ENCODE measurements at places on chromosomes 1 and 21.
A peak's percentile ranks its signal among the peaks of the same experiment; 100 is the strongest.

DNA sequence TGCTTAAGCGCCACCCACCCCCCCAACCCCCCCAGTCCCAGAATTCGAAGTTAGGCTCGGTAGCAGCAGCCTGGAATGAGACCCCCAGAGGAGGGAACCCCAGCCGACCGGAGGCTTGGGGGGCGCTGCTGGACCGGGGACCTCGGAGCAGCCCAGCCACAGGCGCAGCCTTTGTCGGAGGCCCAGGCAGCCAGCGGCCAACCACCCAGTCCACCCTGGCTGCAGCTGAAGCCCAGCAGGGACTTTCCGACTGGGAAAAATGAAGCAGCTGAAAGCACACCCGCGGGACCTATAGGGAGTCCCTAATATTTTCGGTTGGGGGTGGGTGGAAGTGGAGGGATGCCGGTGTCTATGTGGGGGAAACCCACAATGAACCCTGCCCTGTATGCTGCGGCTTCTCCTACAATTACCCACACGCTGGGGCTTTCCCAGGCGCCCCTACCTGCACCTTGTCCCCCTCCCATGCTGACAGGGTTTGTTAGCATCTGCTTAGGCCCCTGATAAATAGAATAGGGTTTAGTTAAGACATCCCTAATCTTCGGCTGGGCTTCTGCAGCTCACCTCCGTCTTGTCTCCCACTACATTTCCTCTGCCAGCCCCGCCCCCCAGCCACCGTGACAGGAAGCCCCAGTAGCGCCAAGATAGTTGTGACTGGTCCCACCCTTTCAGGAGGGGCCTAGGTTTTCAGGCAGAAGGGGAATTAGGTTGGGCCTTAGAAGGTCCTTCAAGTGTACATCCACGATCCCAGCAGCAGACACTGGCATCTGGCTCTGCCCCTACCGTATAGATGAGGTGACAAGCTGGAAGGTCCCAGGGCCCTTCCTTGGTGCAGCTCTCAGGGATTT lies 838 bp downstream of the CCDC28B start:
- peak; percentile 23 for DNase-seq

- DNase-seq, result no peak
These were observed 462.3 kb upstream of the NFIA start for GRCh38 chr1:60620087-60620486.

DNA sequence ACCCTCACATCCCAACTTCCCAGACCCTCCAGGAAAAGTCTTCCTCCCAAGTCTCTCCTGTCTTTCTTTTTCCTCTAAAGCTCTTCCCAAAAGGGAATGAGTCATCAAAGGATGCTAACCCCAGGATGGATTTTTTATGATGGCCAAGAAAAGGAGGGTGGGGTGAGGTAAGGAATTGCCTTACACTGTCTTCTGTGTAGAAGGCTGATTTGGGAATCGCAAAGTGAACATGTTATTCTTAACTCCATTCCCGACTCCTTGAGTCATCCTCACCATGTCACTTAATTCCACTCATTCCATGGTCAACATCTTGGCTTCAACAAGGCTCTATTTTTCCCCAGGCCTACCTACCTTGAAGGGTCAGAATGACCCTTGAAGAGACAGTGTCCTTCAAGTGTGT lies 44.0 kb downstream of the TBX15 start:
- no peak for DNase-seq

DNA sequence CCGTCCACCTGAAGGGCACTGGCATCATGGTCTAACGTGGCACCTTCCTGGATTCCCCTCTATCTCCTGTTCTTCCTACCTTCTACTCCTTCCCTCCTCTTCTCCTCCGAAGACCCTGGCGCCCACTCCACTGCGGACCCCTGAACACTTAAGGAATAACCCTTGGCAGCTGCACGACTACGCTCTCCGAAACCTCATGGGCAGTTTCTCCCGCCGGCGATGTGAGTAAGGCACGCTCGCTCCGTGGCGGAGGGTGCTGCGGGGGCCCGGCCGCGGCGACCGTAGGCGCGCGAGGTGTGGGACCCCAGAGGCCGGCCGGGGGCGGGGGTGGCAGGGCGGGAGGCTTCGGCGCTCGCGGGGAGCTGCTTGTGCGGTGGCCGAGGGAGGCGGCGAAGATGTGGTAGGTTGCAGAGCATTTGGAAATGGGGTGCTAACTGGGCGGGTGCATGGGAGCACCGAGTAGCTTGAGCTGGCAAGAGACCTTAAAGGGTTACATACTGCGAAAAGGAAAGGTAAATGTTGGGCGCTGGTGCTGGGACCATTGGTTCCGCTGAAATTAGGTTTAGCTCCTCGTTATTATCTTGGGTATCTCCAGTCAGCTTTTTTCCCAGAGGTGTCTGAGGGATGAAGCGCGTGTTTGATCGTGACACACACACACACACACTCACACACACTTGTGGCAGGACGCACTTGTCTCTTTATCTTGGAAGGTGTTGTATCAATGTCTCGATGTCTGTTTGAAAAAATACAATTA lies 876 bp downstream of the LRRC7 start:
- DNase-seq, result no peak

- DNase-seq, result no peak
These were observed 67.3 kb downstream of the LAMC1 start for GRCh38 chr1:183090391-183091006.

- no peak for DNase-seq
These were observed 162.3 kb upstream of the CAMK1G start for GRCh38 chr1:209421186-209421585.

- DNase-seq, result no peak
These were observed 21.9 kb upstream of the XPR1 start for GRCh38 chr1:180609643-180610555.

- DNase-seq, result no peak
These were observed 28.2 kb upstream of the LGALS8 start for GRCh38 chr1:236495467-236496112.

- DNase-seq, result no peak
These were observed 262.9 kb upstream of the SNX7 start for GRCh38 chr1:98398649-98399048.
